Stimulated activated CD8-positive, alpha-beta memory T cell treated with anti-CD3 and anti-CD28 coated beads, Interleukin-15, amount 100 ng/mL, for 24 hours (primary cell): ENCODE measurements at places on chromosomes 4 and X.

- no peak for DNase-seq
Measured at GRCh38 chrX:14303891-14304290, 225.4 kb upstream of the GLRA2 start.

- DNase-seq = no peak
Measured at GRCh38 chr4:79609817-79610216, 201.8 kb upstream of the GK2 start.

DNA sequence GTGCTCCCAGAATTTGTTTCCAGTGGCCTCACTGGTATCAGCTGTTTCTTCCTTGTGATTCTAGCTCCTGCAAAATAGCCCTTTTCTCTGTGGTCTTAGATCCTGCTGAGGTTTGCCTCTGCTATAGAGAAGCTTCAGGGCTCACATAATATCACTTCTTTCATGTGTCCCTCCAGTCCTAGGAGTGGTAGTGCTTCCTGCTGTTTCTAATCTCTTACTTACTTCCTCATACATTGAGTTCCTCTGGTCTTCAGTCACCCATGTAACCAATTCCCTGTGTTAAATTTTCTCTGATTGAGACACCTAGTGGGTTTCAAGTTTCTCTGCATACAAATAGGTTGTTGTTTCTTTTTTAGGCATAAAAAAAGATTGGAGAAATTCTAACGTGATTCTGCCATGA lies 1567.9 kb downstream of the ARAP2 start:
- no peak for DNase-seq

DNA sequence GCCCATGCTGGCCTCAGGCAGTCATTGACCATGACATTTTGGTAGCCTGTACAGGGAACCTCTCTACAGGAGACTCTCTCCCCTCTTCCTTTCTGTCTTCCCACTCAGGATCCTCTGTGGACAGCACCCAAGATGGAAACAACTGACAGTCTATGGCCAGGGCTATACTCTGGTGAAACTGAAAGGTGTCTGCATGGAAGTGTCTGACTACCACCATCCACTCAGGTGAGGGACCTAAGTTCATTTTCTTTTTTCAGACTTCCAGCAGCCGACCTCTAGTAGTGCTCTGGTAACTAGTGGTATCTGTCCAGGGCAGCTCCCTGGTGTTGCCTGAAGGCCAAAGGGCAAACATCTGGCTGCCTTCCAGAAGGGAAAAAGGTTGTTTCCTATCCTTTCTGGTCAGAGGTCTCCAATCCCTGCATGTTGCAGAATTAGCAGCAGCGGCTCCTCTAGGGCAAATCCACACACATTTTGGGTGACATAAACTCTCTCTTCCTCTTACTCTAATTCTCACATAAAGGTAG lies 804.5 kb downstream of the C4orf33 start:
- no peak for DNase-seq

DNA sequence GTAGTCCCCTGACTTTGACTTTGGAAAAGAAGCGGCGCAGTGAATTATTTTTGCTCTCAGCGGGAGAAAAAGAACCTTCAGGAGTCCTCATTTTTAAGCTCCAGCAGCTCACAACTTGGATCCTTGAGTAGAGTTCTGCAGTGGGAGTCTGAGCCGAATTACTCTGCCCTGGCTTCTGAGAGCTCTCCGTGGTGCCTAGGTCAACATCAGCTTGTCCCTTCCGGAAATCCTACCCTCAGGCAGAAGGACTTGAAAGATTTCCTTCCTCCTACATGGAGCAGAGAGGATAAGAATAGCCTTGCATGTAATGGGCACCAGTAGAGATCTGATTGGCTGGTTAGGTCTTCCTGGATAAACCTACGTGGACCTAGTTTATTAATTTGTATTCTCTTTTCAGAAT lies 549.7 kb upstream of the TENM3 start:
- DNase-seq = no peak

- no peak for DNase-seq
Measured at GRCh38 chrX:134847133-134847532, 143.7 kb upstream of the SMIM10 start.

DNA sequence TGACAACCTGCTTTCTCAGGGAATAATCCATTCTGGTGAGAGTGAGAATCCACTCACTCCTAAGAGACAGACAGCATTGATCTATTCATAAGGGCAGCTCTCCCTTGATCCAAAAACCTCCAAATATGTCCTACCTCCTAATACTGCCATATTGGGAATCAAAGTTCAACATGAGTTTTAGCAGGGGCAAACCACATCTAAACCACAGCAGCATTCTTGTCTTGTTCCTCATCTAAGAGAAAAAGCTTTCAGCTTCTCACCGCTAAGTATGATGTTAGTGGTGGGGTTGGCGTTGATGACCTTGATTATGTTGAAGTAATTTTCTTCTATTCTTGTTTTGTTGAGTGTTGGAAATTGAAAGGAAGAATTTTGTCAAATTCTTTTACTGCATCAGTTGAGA lies 69.6 kb downstream of the SERTM2 start:
- no peak for DNase-seq

DNA sequence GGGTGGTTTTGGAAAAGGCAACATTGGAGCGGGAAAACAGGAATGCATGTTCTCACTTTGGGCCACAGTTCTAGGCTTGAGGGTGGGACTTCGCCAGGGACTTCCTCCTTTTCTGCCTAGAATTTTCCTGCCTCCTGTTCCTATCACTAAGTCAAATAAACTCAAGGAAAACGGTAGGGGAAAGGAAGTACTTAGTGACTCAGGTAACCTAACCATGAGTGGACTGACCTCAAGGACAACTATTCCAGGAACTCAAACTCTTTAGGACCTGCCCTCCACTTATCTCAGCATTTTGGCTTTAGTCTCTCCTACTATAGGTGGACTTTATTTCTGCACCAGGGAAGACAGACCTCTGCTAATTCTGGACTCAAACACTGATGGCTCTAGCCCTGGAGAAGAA lies 281.7 kb downstream of the ZNF674 start:
- no peak for DNase-seq

DNA sequence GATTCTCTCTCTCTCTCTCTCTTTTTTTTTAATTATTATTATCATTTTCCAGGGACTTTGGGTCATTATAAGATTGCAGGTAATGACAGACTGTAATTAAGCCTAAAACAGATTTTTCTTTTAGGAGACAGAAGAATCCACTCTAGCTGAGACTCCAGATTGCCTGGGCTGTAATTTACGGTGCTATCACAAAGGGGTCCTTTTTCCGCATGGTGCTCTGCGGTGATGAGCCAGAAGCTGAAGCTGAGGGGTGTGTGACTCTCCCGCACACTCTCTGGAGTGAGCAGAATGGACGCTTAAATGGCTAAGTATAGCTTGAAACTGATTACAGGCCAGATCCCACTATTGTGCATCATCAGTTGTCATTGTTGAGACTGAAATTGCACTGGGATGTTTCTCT lies 50.0 kb downstream of the LGI2 start:
- DNase-seq = no peak

- no peak for DNase-seq
Measured at GRCh38 chr4:149029056-149029651, 586.9 kb upstream of the NR3C2 start.

GRCh38 chr4:121049072-121049599 lies 23.2 kb downstream of the NDNF start:
- DNase-seq = no peak

DNA sequence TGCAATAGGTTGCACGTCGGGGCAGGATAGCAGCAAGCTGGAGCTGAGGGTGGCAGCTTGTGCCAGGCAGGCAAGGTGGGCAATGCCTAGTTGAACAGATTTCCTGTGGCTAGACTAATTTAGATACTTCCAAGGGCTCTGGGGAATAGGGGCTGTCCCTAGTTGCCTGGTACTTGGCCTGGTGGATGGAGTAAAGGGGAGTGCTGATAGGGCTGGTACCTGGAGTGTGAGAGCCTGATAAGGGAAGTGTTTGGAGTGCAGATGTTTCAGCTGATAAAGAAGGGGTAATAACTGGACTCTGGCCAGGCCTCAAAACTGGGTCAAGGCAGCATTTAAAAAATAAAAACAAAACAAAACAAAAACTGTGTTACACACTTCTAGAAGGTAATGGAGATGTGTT lies 665.5 kb downstream of the CCSER1 start:
- DNase-seq = no peak

- no peak for DNase-seq
Measured at GRCh38 chr4:97924341-97924958, 218.8 kb downstream of the STPG2 start.

DNA sequence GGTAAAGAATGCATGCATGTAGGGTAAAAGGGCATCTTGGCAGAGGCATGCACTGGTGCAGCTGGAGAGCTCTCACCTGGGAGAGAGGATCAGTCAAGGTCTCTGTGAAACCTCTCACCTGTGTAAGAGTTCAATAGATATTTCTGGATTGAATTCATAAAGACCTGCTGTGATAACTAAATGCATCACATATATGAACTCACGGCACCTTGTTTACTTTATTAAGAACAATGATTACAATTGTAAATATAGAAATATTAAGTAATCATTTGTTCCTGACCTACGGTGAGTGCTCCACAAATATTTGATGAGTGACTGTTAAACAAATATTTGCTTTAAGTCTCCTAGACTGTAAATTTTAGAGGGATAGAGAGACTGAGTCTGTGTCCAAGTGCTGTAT lies 85.9 kb upstream of the PAQR3 start:
- no peak for DNase-seq

GRCh38 chrX:86711531-86712180 lies 563.4 kb downstream of the DACH2 start:
- no peak for DNase-seq

DNA sequence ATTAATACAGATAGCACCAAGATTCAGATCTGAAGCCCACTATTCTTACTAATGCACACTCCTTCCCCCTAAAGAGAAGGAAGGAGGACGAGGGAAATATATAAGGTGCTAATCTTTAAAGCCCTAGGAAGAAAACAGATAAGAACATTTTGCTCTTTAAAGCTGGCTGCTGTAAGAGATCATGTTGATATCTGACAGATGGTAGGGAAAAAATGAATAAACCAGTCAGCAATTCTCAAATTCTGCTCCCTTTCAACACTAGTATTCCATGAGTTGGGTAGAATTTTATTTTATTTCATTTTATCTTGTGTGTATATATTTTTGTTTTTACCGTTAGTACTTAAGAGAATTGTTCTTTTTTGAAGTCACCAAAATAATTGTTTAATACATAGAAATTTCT lies 19.2 kb downstream of the OTC start:
- DNase-seq = no peak

GRCh38 chr4:83932750-83933391 lies 397.0 kb downstream of the GPAT3 start:
- no peak for DNase-seq

GRCh38 chrX:9231491-9231890 lies 197.6 kb upstream of the FAM9B start:
- DNase-seq = no peak

DNA sequence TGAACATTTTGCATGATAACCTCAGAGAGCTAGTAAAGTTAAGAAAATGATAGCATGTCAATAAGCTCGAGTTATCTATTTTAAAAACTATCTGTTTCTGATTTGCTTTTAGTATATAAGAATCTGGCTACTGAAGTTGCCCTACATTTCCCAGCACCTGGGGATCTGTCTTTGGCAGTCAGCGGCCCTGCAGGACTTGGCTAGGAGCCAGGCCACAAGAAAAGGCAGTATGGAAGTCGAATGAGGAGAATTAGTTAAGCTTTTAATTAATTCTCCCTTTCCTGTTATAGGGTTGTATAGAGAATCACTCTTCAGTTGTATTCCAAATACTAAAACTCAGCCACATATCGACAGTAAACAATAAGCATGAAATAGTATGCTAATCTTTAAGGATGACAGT lies 22.7 kb downstream of the POU4F2 start:
- no peak for DNase-seq
